ENCODE measurements at places on chromosomes 12 and 14.
A peak's percentile ranks its signal among the peaks of the same experiment; 100 is the strongest.

GRCh38 chr12:27747111-27747820 lies 32.8 kb upstream of the KLHL42 start:
- no peak for DNase-seq

DNA sequence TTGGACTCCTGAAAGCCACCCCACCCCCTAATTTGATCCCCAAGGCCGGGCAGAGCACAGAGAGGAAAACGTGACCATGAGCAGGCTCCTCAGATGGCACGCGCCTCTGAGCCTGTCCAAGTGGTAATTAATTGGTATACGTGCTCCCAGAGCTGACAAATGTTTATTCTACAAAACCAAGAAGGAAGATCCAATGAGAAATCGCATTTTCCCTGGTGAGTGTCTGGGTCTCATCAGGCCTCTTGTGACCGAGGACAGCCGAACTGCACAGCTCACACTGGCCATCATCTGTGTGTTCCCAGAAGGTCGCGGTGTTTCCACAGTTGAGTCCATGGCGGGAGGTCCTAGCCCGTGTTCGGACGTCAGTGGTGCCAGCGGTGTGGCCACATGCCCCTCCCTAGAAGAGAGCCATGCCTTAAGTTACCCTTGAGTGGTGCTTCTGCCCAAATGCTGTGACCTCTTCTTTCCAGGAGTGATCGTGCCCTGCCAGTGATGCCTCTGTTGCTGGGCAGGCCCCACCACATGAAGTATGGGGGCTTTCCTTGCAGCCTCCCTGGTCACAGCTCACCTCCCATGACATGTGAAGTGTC lies 317.5 kb upstream of the RTL1 start:
- DNase-seq: no peak

DNA sequence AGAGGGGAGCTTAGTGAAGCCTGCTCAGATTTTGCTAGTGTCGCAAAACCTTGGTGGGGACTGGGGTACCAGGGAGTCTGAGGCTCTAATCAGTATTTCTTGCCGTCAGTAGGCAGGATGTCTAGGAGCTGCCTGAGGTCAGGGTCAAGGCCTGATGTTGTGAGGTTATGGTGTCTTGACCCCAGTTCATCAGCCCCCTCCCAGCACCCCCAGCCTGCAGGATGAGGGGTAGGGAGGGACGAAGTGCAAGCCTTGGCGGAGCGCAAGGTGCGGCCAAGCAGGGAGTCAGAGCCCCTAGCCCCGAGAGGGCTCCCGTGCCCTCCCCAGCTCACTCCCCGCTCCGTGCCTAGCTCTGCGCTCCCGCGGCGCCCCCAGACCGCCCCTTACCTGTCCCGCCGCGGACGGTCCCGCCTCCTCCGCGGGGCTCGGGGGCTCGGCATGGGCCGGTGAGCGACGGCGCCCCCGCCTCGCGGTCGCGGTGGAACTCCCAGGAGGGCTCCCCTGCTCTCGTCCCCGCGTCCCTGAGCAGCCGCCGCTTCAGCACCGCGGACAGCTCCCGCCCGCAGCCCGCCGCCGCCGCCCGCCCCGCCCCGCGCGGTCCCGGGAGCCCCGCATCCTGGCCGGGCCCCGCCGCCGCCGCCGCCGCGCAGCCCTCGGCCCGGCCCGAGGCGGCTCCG lies 347 bp downstream of the SYNDIG1L start:
- no peak for DNase-seq

- no peak for DNase-seq
Observed at GRCh38 chr14:31080056-31080455, 53.9 kb upstream of the STRN3 start.

DNA sequence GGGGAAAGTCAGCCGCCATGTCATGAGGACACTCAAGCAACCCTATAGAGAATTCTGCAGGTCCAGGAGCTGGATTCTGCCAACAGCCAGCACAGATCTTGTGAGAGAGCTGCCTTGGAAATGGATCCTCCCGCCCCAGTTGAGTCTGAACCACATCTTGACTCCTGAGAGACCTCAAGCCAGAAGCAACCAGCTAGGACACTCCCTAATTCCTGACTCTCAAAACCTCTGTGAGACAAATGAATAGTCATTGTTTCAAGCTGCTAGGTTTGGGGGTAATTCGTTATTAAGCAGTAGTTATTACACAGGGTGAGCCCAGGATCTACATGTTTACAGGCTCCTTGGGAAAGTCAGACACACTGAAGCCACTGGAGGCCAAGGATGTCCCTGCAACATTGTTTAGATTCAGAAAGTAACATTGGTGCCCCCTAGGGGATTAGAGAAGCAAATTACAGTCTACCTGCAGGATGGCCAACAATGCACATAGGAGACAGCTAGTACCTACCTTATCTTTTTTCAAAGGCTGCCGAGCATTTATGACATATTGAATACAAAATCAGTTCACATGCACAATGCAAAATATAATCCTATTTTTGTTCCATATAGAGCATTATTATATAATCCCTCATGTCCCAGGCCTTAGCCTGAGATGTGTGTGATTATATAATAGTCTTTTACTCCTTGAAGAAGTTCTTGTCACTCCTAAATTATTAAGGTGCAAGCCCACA lies 57.9 kb upstream of the FICD start:
- DNase-seq: peak; percentile 39

DNA sequence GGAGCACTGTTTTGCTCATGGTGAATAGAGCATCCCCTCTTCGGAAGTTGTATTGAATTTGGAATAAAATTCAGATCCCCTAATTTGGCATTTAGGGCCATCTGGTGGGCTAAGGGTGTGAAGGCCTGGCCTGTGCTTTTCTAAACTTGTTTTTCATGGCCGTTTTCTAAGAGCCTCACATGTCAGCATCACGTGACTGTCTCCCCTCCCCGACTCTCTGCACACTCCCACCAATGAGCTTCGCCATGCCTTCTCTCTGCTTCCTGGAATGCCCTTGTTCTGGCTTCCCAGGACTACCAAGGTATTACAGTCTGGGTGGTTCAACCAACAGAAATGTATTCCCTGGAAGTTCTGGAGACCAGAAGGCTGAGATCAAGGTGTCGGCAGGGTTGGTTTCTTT lies 85.3 kb downstream of the PRIMA1 start:
- no peak for DNase-seq

DNA sequence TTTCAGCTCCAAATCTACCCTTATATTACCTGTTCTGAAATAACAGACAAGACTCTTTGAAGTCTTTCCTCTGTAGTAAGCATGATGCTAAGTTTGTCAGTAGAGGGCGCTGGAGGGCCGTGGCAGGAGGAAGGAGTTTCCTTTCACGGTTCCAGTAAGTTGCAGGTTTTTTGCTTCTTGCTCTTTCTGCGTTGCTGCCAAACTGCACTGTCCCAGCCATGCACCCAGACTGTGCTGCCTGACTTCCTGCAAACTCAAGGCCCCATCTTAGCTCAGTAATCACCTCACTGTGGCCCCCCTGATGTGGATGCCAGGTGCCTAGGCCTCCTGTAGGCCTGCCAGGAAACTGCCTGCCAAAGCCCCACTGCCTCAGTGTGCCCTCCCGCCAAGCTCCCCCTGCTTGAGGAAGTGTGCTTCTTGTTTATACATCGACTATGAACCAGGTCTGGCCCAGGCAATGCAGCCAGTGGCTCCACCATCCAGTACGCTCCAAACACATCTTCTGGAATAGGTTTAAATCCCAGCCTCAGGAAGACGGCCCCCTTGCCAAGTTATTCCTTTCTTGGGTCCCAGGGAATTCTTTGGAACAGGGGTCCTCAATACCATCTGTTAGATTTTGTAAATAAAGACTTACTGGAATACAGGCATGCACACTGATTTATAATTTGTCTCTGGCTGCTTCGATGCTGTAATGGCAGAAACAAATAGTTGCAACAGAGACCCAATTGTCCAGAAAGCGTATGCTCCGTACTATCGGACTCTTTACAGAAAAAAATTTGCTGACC lies 193.7 kb upstream of the LRIG3 start:
- DNase-seq: peak; percentile 73

GRCh38 chr14:54475187-54475899 lies 13.4 kb downstream of the GMFB start:
- no peak for DNase-seq

DNA sequence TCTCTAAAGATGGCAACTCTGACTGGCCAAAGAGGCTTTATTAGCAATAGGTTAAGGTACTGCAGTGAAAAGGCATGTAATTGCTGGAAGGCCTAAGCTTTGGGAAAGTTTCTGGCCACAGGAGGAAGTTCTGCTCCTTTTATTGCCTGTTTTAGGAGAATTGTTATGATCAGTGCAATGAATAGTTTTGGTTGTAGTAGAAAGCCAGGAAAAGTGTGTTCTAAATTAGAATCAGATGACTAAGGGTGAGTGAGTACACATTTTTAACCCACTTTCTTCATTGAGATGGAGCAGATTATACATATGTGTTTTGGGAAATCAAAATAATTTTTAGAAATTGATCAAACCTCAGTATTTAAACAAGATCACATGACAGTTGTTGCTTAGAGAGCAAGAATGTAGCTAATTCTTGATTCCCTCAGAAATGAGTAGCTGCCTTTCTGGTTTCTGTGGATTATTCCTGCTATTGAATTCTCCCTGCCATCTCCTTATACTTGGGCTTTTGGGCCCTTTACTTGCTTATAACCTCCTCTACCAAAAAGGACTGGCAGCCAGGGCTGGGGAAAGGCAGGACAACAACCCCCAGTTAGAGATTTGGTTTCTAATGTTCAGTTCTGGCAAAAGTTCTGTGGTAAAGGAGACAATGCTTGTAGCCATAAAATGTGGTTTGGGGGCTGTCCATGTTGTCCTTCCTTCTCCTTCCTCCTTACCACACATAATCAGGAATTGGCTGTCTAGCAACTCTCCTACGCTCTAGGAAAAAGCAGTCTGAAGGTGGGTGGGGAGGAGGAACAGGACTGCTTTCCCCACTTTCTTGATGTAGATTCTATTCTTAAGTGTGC lies 217.1 kb downstream of the SLC38A4 start:
- DNase-seq: no peak

- DNase-seq: no peak
Observed at GRCh38 chr12:9731393-9731792, 1.5 kb downstream of the CLECL1 start.

DNA sequence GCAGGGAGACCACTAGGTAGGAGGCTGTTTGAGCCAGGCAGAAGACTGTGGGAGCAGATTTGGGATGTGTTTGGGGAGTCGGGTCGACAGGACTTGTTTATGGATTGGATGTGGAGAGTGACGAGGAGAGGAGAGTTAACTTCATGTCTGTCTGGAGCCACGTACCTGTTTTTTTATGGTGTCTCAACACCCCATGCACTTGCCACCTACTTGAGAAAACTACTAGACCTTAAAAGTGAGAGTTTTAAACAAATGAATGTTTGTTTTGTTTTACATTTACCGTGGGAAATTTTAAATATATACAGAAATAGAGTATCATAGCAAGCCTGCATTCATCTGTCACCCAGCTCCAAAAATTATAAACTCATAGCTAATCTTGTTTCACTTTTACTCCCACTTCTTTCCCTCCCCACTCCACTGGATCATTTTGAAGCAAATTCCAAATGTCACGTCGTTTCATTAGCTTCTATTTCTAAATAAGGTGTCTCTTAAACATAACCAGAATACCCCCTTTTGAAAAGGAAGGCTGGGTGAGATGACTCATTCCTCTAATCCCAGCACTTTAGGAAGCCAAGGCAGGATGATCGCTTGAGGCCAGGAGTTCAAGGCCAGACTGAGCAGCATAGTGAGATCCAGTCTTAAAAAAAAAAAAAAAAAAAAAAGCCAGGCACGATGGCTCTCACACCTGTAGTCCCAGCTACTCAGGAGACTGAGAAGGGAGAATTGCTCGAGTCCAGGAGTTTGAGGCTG lies 136.2 kb downstream of the ANO6 start:
- DNase-seq: no peak

DNA sequence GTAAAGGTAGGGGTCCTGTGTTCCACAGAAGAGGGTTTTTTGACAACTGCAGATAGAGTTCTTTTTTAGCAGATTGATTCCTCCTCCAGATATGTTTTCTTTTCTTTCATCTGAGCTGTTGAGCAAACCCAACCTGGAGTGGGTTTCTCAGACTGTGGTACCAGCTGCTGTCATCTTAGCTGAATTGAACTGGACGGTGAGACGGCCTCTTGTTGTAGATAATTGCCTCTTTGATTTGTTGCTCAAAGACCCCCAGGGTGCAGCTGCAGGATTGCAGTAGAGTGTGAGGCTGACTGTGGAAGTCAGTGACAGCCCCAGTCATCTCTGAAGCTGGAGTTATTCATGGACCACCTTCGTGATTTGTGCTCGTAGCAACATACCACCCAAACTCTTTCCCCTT lies 317.7 kb downstream of the AACS start:
- DNase-seq: no peak

DNA sequence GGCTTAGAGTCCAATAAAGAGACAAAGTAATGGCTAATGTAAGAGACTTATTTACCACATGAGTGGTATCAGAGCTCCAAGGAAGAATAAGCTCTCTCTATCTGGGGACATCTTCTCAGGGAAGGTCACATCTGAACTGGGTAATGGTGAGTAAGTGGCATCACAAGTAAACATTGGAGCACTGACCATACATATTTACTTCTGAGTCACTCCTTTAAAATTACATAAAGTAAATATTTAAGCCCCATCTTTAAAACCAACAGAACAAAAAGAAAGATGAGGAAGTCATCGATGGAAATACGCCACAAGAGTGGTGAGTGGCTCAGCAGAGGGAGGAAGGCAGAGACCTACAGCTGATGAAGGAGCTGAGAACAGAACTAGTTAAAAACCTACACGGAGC lies 159.9 kb downstream of the DUSP6 start:
- DNase-seq: no peak

DNA sequence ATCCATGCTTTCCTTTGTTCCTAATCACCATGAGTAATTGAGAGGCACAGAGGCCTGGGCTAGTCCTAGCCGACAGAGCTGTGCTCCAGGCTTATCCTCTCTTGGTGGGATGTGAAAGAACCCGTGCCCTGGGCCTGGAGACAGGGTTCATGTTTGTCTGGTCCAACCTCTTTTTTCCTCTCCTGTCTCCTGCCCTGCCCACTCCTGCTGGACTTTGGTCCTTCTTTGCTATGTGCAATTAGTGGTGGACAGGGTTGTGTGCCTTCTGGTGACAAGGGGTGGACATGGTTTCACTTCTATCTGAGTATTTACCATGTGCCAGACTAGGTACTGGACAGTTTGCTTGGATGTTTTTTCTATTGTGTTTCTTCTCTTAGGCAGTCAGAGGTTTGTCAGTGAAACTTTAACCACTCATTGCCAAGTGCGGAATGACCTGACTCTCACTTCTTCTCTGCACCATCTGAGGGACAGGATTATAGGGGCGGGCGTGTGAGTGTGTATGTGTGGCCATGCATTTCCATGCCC lies 126.1 kb downstream of the SMOC1 start:
- no peak for DNase-seq

DNA sequence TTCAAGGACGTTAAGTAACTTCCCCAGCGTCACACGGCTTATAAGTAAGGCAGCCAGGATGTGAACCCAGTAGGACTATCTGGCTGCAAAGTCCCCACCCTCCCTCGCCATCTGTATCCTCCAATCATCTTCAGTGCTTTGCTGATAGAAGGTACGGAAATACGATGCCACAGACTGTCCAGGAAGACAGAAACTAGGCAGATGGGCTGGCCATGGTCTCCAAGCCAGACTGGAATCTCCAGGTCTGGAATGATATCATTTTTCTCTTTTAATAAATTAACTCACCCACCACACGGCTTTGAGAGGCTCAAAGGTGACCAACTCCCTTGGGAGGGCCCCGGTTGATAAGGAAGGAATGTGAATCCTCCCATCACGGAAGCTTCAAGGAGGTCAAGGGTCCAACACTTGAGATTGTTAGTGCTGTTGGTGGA lies 16.3 kb upstream of the BDKRB1 start:
- no peak for DNase-seq

Measured in NCI-H774 (cell line).